ENCODE measurements at places on chromosomes 3 and 15.

DNA sequence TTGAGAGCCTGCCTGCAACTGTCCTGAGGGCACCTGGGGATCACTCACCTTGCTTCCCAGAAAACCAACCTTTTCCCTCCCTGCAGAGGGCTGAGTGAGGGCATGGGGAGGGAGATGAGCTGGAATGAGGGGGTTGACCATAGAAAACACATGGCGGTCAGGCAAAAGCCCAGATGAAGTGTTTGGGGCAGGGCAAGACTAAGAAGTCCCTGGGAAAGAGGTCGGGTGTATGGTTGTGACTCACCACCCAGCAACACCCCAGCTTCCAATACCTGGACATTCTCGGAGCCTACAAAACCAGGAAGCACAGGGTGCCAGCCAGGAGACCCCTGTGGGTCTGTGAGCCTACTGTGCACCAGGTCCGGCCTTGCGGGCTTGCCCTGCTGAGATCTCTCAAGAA is 95.3 kb upstream of the ATP2B2 start:
- DNase-seq, result no peak

GRCh38 chr3:188126934-188127333 is 27.0 kb upstream of the LPP start:
- no peak for DNase-seq

- DNase-seq, result no peak
Measured at GRCh38 chr3:168862466-168862865, 766.7 kb upstream of the GOLIM4 start.

GRCh38 chr15:99704444-99704838 is 28.8 kb downstream of the LYSMD4 start:
- DNase-seq, result peak; percentile 79

DNA sequence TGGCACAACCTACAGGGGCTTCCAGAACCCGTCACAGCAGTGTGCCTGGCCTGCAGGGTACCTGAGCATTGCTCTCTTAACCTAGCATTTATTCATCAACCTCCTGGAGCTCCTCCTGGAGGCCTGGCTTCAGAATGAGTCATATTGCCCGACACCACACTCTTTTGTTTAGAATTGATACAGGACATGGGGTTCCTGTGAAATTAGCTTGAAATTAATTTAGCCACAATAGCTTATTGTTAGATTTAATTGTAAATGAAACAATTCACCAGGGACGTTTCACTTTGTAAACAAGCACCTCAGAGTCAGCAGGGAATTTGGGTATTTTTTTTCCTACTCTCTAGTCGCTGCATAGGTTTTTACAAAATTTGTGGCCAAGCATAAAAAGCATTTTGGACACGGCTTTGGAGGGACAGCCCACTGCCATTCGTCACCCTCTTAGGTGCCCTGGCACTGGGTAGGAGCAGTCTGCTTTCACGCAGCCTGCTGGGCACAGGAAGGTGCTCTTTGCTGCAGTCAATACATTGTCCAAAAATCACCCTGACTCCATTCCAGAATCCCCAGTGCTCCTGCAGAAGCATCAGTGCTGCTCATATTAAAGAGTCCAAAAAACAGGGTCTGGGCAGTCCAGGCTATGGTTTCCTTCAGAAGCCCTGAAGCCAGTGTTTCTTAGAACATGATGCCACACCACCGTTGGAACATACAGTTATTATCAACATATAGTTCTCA is 60.8 kb upstream of the MEF2A start:
- DNase-seq, result no peak

DNA sequence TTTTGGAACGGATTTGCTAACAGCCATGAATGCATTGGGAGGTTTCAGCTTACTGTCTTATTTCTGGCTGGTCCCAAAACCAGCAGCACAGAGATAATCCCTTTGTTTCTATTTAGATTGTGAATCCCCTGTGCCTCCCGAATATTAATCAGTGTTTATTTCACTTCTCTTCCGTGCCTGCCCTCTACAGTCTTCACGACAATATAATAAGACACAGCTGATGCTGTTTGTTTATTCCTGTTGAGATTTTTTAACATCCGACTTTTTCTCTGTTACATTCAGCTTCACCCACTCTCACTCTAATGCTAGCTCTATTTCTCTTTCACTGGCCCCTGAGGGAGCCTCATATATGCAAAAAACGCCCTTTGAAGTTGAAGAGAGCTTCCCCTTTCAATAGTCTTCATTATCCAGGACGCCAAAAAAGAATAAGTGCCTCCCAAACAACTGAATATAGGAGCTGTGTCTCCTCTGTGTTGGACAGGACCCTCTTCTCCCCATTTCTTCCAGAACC is 995.3 kb downstream of the ROBO2 start:
- DNase-seq, result no peak

Measured in inflammatory macrophage (primary cell).